Endodermal cell (in vitro differentiated cells): ENCODE measurements at places on chromosomes 16 and 17. TPM values are rescaled to one million over a fixed set of nuclear protein-coding genes. Genes with fewer than 3 reads are reported as not detected.
A peak's percentile ranks its signal among the peaks of the same experiment; 100 is the strongest.

The RBFOX1 gene
- total RNA-seq: 1.7 to 3.3 TPM (median 2.6 TPM) in 3 replicates

The AOC2 gene
- 2.1 to 3.7 TPM (median 3.4 TPM) in 3 replicates for total RNA-seq

The ODAD4 gene
- total RNA-seq: 3.5 and 3.9 TPM in 2 replicates

The CCL17 gene
- total RNA-seq: not detected in 3 replicates

GRCh38 chr17:50834429-50835300, 721 bp upstream of the WFIKKN2 start:
- H3K4me3 ChIP-seq: no peak overlapping the region
- H3K27ac ChIP-seq: no peak overlapping the region
- no peaks in the 10 kb centered on the region for H3K27me3 ChIP-seq
- no peaks in the 10 kb centered on the region for H3K36me3 ChIP-seq
- DNase-seq: peak; percentile 64

The DLX3 gene
- total RNA-seq: 0.23 to 0.87 TPM (median 0.58 TPM) in 3 replicates

- DNase-seq: peak; percentile 52
- H3K27me3 ChIP-seq: no peaks in the 10 kb centered on the region
- H3K27ac ChIP-seq: peak overlapping the region; percentile 91
- no peaks in the 10 kb centered on the region for H3K36me3 ChIP-seq
- no peak overlapping the region for H3K4me3 ChIP-seq
Observed at GRCh38 chr16:85593494-85594221, 19.5 kb upstream of the GSE1 start.

GRCh38 chr16:89040861-89041570, 52.6 kb upstream of the ACSF3 start:
- no peak for DNase-seq
- no peak overlapping the region for H3K27ac ChIP-seq
- H3K27me3 ChIP-seq: no peaks in the 10 kb centered on the region
- H3K4me1 ChIP-seq: no peaks in the 10 kb centered on the region
- no peak overlapping the region for H3K4me3 ChIP-seq
- no peaks in the 10 kb centered on the region for H3K36me3 ChIP-seq
